KBM-7 (cell line): ENCODE measurements at places on chromosomes 11 and 22.

GRCh38 chr11:92224407-92225124 lies at the start of gene FAT3:
FAT3 (plus strand) TSS chr11:92224818; CDS start chr11:92352113, 127,295 bp downstream.
- DNase-seq, result no peak

DNA sequence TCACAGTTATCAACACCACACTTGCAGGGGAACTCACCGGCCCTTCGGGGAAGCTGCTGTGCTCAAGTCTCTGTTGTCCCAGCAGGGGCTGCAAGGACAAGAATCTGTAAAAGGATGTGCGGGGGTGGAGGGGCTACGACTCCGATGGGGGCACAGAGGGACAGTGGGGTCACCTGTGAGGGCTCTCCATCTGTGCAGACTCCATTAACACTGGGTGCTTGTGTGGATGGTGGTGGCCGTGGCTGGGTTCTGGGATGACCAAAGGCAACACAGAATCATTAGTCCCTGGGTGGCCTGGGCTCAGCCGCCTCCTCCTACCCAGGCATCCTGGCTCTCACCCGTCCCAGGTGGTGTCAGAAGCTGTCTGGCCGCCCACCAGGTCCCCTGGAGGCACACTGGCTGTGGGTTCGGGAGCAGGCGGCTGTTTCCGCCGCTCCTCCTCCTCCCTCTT lies 10.2 kb upstream of the RBM4B start:
- DNase-seq, result no peak

- DNase-seq, result no peak
Observed at GRCh38 chr11:128399251-128400121, 187.9 kb downstream of the ETS1 start.

DNA sequence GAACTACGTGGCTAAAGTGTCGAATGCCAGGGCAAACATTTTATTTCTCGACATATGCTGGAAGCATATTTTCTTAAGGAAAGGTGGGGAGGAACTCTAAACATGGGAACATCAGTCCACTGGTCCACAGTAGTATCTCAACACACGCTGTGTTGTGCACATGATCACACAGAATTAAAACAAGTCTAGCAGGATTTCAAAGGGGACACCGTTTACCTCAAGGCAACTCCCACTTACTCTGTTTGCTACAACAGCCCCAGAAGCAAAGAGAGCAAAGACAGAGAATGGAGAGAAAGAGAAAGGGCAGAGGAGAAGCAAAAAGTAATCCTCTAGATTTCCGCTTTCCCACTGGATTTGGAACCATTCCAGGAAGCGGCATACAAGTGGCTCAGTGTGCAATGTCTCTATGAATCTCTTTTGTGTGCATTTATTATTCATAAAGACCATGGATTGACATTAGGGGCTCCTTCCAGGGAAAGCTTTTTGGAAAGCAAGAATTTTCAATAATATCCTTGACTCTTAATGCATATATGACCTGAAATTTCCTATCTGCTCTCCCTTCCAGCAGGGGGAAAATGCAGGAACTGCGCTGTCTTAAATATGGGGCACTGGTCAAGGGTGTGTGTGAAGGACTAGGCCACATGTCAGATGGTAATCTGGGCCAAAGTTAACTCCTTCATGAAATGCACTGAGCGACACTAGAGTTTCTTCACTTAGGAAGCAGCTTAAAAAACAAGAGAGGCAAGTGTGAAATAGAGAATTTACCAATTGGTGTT lies 34.8 kb upstream of the CCDC34 start:
- DNase-seq, result no peak

DNA sequence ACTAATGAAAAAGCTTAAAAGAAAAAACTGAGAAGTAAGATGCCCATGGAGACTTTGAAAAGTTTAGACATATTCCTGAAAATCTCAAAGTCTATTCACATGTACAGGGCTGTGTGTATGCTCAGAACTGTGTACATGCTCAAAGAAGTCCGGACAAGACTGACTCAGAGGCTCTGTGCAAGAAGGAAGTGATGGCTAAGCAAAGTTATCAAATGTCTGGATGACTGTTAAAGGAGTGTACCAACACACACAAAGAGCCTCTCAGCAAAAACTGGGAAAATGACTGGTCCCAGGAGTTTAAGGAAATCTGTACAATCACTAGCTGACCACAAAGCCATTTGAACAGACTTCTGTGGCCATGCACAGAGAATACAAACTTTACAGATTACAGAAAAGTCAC lies 33.1 kb upstream of the ARHGAP32 start:
- no peak for DNase-seq
